ENCODE measurements at places on chromosomes 13 and 19.

- no peak for DNase-seq
Observed at GRCh38 chr19:24000656-24001055, 86.0 kb downstream of the ZNF726 start.

DNA sequence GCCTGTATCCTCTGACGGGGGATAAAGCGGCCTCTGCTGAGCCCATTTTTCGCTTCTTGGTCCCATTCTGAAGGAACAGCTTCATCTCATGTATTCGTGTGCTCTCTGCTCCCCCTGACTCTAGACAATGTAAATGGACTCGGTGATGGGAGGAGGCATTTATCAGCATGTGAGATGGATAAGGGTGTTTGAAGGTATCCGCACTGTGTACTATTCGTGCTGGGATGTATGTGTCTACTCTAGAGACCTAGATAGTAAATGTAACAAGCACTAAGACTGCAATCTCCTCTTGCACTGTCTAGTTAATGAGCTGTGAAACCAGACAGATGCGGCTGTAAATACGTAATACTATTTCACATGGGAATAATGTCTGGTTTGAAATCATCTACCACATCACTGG, 134.6 kb upstream of the ARGLU1 start:
- no peak for DNase-seq

GRCh38 chr13:98216711-98217285, 39.7 kb upstream of the RNF113B start:
- no peak for DNase-seq

GRCh38 chr13:27117158-27117557, 54.5 kb downstream of the USP12 start:
- no peak for DNase-seq

DNA sequence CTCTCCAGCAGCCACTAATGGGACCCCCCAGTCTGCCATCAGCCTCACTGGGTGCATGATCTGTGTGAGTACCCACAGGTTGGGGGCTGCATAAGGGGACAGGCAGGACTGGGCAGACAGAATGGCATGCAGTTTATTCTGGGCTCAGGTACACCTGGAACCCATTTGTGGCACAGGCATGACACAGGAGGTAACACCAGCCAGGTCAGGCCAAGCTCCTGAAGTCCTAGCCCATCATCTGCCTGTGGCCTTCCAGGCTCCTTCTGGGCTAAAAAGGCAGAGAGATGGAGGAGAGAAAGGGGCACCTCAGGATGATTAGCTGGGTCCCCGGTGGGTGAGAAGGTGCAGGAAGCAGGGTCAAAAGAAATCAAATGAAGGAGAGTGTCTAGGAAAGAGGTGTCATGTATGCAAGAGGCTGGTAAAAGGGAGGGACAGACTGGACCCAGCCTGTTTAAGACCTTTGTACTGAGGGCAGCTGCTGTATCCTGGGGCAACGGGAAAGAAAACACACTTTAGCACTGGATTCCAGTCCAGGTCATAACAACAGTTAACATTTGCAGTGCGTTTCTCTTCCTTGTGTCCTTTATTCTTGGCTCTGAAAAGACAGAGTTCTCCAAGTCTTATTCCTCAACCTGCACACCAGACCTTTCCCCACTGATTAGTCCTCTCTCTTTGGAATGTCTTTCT, 20.2 kb upstream of the DGKH start:
- no peak for DNase-seq

- no peak for DNase-seq
Observed at GRCh38 chr13:71828564-71828963, 38.4 kb downstream of the DACH1 start.
